ENCODE measurements at places on chromosomes 1 and 21.

DNA sequence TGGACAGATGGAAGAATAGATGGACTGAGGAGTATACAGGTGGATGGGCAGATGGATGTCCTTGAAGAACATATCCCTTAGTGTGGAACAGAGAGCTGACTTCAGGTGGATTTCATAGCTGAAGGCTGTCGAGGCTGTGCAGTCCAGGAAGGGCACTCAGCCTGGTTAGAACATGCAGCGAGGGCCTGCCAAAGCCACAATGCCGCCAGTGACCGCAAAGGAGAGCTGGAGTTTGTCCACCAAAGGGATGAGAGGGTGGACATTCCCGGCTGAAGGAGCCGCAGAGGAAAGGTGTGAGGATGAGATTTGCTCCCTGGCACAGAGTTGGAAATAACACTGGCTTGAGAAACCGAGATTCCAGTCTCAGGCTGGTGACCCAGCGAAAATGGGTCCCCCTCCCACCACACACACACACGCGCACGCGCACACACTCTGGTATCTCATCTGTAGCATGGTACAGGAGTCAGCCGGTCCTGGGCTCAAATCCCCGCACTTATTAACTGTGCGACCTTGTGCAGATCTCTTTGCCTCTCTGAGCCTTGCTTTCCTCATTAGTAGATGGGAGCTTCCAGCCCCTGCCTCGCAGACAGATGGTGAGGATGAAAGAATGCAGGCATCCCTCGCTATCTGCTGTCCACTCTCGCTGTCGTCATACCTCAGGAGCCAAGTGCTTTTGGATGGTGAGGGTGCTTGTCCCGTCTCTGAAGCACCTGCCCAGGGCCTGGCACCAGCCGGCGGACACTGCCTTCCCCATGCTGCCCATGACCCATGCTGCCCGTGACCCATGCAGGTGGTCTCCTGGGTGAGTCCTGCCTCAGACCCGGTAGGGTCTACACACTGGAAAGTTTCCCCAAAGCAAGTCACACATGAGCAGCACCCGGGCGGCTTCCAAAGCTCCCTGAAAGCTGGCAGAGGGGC lies 26.8 kb upstream of the EFHD2 start:
- no peak for DNase-seq

DNA sequence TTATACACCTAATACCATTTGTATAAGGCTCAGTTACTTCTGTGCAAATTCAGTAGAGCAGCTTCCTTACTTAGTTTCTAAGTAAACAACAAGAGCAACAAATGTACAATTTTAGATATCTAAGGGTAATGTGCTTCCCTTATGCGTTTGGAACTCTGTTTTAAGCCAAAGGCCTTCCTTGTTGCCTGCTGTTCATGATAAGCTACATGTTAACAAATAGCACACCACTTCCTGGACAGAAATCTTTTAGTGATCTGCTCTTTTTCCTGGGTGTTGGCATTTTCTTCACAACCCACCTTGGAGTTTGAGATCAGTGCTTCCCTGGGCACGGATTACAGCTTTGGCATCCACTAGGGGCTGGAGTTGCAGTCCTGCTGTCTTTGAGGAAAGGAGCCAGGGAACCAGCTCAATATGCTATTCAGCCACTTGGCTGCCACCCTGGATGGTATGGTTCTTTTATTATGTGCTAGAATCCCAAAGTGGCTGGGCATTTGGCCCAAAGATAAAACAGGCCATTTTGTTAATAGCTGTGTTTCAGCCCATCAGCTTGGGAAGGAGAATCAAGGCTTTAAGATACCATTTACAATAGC lies 55.6 kb upstream of the ADAR start:
- no peak for DNase-seq

GRCh38 chr21:44708866-44709425 lies 2.4 kb downstream of the TSPEAR start:
- DNase-seq, result no peak

GRCh38 chr21:46371204-46372013 lies 47.5 kb downstream of the PCNT start:
- DNase-seq, result no peak

DNA sequence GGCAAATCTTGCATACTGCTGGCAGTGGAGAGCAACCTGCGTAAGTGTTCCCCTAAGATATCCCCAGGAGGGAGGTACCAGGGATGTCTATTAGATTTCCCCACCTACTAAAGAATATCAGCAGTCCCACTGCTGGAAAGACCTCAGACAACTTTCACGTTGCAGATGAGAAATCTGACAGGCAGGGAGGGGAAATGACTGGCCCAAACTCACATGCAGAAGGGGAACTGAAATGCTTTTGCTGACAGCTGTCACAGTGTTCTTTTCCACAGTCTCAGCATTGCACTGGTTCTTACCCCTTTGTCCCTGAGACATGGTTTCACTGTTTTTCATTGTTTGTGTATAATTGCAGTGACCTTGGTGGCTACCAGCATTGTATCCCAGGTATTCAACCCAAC lies 84.8 kb upstream of the ATP1A1 start:
- DNase-seq, result no peak

DNA sequence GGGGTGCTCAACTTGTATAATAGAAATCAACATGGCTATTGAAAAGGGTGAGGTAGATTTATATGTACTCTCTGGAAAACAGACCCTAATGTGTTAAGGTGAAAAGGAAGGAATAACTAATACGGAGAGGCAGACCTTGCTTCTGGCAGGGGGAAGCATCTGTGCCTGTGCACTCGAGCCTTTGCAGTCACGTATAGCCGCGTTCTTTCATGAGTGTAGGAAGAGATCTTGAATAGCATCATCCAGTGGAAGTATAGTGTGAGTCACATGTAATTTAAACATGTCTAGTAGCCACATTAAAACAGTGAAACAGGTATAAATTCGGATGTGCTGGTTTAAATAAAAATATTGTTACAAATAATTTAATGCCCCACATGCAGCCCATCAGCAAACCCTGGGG lies 3.0 kb downstream of the A3GALT2 start:
- no peak for DNase-seq

GRCh38 chr1:27487966-27488884 lies 1.7 kb downstream of the WASF2 start:
- peak; percentile 9 for DNase-seq

DNA sequence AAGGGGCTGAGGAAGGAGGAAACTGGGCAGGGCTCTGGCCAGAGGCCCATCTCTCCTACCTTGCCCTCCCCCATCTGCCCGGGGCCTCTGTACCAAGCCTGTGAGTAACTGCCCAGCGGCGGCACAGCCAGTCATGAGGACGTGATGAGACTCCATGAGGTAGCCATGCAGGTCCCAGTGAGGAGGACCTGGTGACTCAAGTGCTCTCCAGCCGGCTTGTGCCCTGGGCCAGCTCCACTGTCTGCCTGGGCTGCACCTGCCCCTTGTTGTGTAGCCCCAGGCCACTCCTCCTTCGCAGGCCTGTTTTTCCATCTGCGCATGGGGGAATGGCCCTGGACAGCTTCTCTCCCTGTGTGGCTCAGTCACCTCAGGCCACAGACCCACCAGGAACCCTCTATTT lies 42.0 kb upstream of the PADI1 start:
- no peak for DNase-seq

DNA sequence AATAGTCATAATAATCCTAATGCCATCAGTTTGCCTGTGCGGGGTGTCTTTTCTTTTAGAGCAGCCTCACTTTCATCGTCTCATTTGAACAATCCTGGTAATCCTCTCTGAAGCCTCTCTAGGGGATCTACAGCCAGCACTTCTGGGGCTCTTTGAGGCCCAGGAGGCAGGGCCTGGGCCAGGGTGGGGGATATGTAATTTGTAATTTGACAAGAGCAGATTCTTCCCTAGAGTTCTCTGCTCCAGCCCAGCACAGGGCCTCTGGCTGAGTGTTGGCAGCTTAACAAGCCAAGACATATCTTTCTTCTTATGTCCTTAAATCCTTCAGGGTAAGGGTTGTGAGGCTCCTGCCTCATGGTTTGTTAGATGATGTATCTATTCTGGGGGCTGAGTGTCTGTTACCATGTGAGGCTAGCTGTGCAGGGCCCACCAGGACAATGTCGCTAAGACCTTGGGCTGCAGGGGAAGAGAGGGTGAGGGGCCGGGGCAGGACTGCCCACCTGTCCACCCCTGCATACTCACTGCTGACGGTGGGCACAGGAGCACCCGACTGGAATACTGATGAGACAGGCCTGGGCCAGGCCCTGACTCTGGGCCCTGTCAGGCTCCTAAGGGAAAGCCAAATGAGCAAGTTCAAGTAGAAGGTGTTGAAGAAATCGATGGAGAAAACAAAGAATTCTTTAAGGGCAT lies 45.3 kb upstream of the PARP1 start:
- no peak for DNase-seq

- DNase-seq, result no peak
Observed at GRCh38 chr1:20069874-20070273, at the start of gene PLA2G5. Gene PLA2G5 (plus strand): TSS chr1:20070194. CDS start chr1:20084831, 14,637 bp downstream.

- DNase-seq, result no peak
Observed at GRCh38 chr1:211490038-211490678, 1.8 kb downstream of the RD3 start.

DNA sequence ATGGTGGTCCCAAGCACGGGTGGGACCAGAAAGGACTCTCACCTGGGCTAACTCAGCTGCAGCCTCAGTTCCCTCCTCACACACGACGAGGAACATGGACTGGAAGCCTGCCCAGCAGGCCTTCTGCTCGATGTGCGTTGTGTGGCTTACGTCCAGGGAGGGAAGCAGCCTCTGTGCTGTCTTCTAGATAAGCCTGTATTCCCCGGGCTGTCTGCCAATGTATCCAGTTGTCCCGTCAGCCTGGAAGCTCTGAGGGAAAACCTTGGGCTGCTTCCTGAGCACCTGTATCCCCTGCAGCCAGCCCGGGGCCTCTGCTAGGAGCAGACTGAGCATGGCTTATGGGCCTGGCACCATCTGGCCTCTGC lies 10.5 kb downstream of the PCSK9 start:
- no peak for DNase-seq

GRCh38 chr1:118081387-118081786 lies 103.6 kb downstream of the SPAG17 start:
- no peak for DNase-seq

DNA sequence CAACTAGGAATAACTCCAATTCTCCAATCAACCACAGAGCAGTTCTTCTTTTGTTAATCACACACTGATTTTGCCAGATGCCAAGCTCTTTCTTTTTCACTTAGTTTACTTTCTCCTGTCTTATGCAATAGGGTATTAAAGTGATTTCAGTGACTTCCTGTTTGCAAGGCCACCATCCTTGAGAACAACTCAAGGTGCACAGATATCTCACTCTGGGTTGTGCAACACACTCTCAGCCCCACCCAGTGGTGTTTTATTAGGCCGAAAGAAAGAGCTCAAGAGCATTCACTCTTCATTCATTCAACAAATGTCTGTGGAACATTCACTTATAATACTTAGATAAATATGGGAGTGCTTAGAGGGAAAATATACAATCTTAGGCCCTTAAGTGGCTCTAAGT lies 352.5 kb downstream of the ZNF326 start:
- no peak for DNase-seq

DNA sequence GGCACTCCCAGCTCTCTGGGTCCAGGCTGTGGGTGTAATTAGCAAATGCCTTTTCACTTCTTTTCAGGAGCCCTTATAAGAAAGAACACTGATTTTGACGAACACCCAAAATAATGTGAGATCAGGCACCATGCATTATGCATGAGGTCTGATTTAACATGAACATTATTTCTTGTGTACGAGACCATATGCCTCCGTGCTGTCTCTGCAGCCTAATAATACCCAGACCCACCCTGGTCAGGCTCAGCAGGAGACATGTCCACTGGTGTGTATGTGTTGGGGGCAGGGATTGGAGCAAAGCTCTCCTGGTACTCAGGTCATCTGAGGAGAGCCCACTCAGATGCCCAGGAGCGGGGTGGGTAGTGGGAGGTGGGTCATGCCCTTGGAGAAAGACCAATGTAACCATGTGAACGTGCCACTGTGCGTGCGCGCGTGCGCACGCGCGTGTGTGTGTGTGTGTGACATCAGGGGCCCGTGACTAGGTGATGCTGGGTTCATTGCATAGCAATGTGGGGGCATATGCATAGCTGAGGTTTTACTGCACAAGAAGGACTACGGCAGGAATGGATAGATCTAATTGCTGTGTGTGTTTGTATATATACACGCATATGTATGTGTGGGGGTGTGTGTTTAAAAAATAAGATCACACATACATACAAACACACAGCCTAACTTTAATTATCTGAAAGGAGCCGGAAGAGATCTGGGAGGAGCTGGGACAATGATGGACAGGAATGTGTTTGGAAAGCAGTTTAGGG lies 7.1 kb downstream of the POU3F1 start:
- no peak for DNase-seq

GRCh38 chr1:61389926-61390845 lies 307.8 kb downstream of the NFIA start:
- DNase-seq, result no peak

- DNase-seq, result no peak
Observed at GRCh38 chr21:32794644-32795079, 23.1 kb upstream of the PAXBP1 start.

GRCh38 chr1:223350361-223350908 lies 13.5 kb downstream of the SUSD4 start:
- no peak for DNase-seq

GRCh38 chr21:31921079-31921478 lies 48.3 kb downstream of the HUNK start:
- no peak for DNase-seq

- DNase-seq, result no peak
Observed at GRCh38 chr1:77927414-77927813, 39.0 kb downstream of the NEXN start.

GRCh38 chr1:205947024-205947423 lies 3.8 kb upstream of the SLC26A9 start:
- DNase-seq, result no peak

DNA sequence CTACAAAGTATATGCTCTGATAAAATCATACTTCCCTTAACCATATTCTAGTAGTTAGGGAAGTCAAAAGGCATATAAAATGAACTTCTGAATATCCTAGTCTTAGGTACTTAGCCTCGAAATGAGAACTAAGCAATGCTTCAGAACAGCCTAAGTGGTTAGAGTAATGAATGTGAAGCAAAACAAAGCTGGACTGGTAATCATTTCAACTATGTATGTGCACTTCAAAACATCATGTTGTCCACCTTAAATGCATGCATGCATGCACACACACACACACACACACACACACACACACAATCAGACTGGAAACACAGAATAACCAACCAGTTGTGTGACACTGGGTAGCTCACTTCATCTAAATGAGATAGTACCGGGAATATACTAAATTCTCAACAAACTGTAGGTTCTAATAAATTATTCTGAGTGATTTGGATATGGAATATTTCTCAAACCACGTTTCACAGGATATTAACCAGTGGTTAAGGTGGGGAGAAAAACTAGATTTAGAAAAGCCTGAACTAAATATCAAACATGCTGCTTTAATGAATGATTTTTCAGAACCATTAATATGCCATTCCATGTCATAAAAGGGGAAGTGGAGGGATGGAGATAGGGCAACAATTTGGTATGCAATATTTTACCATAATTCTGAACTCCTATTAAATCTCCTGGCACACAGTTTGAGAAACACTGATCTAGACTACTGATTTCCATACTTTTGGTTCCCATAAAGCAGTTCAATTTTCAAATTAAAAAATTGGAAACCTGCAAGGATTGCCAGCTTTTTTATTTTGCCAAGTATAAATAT lies 19.5 kb downstream of the RNF115 start:
- DNase-seq, result no peak
